WTC11 (cell line): ENCODE measurements at places on chromosomes 12 and 14.

DNA sequence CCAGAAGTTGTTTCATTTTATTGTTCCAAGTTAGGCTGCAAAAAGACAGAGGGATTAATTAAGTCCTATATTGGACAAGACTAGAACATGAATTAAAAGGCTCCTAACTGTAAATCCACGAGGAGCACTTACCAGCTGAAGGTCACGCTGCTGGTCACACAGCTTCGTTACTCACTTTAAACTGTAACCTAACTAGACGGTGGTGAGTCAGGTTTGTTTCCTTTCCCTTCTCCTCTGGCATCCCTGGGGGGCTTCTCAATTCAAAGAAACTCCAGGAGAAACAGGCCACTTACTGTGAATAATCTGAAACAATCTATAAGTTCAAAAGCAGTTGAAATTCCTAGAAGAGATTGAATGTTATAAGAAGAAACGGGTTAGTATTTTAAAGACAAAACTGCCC, 331.4 kb downstream of the BCAT1 start:
- DNase-seq: no peak

DNA sequence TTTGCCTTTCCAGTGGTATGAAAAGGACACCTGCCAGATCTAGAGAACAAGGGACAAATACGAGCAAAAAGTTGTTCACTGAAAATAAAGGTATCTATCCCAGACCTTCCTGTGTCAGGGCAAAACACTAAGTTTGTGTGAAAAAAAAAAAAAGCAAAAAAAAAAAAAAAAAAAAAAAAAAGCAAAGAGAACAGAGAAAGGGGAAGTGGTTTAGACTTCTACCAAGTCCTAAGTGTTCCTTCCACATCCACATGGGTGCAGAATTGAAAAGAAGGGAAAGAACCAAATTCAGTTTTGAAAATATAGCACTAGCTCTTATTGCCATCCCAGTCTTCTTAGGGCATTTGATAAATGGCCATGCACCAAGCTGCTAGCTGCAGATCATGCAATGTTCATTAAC, 41.7 kb downstream of the ZCRB1 start:
- DNase-seq: no peak

DNA sequence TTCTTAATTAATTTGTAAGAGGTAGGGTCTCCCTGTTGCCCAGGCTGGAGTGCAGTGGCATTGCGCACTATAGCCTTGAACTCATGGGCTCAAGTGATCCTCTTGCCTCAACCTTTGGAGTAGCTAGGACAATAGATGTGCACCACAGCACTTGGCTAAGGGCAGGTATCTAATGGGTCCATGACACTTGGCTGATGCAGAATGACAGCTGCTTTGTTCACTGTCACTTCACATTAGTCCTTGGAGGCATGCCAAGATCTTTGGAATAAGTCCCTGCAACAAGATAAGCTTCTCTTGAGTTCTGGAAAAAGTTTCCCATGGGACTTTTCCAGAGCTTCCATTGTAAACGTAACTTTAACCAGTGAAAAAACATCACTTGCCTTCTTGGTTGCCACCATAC, 23.4 kb downstream of the COQ6 start:
- DNase-seq: no peak

- DNase-seq: no peak
Observed at GRCh38 chr12:23618718-23619117, 330.8 kb downstream of the SOX5 start.

- no peak for DNase-seq
Observed at GRCh38 chr12:84411031-84411430, 501.6 kb downstream of the SLC6A15 start.

- no peak for DNase-seq
Observed at GRCh38 chr12:105358789-105359188, 28.3 kb downstream of the C12orf75 start.

- no peak for DNase-seq
Observed at GRCh38 chr12:108896336-108896735, 16.4 kb downstream of the DAO start.

DNA sequence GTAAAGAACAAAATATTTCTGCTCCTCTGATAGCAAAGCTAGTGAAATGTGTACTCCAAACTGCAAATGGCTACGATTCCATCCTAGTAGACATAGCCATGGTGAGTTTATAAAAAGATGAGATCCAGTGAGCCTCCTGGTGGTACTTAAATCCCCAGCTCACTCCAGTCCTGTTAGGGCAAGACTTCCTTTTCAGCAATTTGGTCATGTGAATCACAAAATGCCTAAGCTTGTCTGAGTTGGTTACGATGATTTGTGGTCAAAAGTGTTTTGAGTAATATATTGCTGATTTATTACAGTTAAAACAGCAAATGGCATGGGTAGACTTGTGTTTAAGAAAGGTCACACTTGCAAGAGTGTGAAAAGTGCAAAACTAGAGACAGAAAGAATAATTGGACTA, 102.7 kb upstream of the NAV3 start:
- no peak for DNase-seq

- no peak for DNase-seq
Observed at GRCh38 chr14:77844802-77845201, 44.9 kb downstream of the ADCK1 start.

- DNase-seq: peak; percentile 82
Observed at GRCh38 chr14:35814371-35815005, 5.4 kb upstream of the RALGAPA1 start.

DNA sequence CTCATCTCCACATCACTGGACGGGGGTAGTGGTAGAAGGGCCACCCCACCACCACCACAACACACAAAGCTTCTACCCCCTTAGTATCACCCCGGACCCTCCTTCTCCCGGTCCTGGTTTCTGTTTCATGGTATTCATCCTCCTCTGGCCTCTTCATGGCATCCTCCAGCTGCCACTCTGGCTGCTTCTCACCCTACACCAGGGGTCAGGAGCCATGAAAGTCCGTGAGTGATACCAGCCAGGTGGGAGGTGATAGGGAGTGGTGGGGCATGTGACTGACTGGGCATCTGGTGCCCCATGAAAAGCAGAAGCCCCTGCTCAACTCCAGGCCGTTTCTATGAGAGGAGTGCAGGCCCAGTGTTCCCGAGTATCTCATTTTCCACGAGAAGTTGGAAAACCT, 151.4 kb upstream of the HIF1A start:
- DNase-seq: no peak

DNA sequence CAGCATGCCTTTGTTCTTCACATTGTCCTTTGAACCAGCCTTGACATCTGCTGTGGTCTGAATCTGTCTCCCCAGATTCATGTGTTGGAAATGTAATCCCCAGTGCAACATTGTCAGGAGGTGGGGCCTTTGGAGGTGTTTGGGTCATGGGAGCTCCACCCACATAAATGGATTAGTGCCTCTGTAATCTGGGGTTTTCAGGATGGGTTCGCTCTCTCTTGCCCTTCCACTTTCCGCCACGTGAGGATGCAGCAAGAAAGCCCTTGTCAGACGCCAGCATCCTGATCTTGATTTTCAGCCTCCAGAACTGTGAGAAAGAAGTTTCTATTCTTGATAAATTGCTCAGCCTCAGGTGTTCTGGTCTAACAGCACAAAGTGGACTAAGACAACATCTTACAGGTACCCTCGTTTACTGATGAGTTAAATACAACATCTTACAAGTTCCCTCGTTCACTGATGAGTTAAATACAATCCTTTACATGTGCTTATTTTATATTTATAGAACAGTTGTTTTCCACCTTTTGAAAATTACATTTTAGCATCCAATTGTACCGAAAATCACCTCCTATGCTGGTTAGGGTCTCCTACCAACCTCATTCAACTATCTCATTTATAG, 54.4 kb upstream of the RIMBP2 start:
- DNase-seq: no peak

DNA sequence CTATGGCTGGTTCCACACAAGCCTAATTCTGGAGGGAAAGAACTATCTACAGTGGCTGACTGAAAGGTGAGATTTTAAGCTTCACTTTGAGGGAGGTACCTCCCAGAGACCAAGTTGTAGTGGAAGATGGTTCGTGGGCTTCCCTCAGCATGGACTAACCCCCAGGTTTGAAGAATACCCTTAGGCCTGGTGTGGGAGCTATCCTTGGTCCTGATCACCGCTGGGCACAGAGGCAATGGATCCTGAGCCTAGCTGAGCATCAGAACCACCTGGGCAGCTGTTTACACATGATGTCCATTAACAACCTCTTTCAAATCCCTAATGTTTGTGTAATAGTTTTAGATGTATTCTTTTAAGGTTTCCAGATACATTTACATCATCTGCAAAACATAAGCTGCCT, 10.3 kb downstream of the DAO start:
- peak; percentile 45 for DNase-seq

DNA sequence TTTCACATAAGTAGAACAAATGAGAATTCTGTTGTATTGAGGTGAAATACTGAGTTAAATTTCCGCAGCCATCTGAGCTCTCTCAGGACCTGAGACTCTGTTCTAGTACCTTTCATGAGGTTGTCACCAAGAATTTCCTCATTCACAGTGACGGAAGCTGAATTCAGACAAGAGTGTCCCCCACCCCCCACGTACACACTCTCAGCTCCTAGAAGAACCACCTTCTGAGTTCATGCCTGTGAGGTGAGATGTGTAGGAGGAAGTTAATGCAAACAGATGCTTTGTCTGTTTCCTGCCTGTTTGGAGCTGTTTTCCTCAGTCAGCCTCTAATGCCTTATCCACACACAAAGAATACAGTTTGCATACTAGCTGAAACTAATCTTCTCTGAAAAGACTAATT, 18.2 kb downstream of the BICDL1 start:
- no peak for DNase-seq

- no peak for DNase-seq
Observed at GRCh38 chr14:53692451-53692850, 264.2 kb downstream of the BMP4 start.

DNA sequence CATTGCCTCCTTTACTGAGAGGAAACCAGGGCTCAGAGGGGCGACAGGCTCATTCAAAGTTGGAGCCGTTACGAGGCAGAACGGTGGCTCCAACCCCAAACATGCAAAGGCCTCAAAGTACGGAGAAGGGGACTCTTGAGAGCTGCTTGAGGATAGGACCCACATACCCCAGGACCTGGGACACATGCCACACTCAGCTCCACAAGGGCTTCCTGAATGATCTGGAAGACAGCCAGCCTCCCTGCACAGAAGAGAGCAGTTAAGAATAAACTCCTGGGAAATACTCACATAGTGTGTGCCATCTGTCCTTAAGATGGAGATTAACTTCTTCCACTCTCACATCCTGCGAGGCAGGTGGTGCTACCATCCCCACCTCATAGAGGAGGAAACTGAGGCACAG, 26.6 kb upstream of the NXPH4 start:
- DNase-seq: no peak

GRCh38 chr12:94767956-94768355, 117.6 kb upstream of the TMCC3 start:
- no peak for DNase-seq

GRCh38 chr12:104671409-104672095, 214.8 kb downstream of the CHST11 start:
- DNase-seq: no peak

DNA sequence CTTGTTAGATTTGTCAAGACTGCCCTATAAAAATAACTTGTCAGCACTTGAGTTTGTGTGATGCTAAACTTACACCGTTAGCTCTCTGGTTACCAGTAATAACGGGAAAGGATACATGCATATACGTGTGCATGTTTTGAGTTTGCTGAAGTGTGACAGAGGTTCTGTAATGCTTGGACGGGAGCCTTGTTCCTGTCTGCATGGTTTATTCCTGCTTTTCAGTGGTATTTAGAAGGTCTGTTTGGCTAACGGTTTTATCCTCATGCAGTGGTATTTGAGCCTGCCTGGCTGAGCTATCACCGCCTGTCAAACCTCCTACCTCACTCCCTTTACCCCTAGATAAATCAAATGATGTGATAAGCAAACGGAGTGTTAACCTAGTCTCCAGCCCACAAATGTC, 305.6 kb downstream of the GALC start:
- DNase-seq: no peak
